Left renal cortex interstitium (tissue), 4 donors: ENCODE measurements at places on chromosomes 12 and 14.

DNA sequence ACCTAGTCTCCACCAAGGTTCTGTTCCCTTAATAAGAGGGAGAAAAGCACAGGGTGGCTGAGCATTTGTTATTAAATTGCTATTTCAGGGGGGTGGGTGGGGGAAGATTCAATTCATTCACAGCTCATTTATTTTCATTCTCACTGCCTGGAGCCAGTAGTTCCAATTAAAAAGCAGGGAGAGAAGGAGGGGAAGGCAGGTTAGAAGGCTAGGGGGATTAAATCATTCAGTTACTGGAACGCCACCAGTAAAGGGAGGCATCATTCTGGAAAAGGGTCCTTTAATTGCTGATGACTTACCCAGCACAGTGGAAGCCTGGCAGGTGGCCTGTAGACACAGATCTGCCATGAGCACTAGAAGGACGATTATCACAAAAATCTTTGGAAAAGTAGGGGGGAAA, 47.4 kb downstream of the NIN start:
- no peak for DNase-seq

DNA sequence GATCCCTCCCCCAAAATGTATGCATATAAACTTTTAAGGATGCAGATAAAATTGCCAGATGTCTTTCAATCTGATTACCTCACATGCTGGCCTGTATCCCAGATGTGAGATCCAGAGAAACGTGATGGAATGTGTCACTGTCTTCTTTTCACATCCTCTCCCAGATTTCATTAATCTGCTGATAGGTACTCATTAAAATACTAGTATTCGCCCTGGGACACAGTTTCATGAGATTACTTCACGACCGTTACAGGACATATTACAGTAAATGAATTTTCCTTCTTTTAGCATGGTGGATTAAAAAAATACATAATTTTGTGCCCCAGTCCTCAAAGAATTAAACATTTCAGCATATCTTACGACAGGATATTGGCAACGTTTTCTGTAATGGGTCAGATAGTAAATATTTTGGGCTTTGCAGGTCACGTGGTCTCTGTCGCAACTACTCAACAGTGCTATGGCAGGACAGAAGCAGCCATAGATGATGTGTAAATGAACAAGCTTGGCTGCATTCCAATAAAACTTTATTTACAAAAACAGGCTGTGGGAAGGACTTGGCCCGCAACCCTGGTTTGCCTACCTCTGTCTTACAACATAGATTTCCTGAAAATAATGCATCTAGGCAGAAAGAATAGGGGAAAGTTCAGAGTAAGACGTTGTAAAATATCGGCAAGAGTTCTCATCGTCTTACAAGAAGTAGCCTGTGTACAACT, 156.0 kb upstream of the DIO3 start:
- DNase-seq, result no peak

- no peak for DNase-seq
These were observed 324.4 kb downstream of the PDZRN4 start for GRCh38 chr12:41512497-41512896.

DNA sequence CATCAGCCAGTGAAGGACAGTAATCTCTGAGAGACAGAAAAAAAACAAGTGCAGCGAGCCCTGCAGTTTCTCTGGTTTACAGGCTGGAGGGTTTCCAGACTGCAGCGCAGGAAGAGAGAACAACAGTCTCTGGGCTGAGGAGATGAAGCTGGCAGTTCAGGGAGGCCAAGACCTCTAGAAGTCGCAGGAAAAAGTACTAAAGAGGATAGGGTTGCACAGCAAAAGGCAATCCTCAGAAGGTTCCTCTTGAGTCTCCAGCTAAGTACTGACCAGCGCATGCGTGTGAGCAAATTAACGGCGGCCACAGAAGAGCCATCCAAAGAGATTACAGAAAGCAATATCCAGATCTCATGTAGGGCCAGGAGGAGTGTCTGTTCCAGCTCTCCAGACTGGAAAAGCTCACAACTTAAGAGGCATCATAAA, 12.2 kb upstream of the CCDC60 start:
- DNase-seq, result no peak

GRCh38 chr12:105922670-105923102, 216.1 kb downstream of the NUAK1 start:
- DNase-seq, result no peak

DNA sequence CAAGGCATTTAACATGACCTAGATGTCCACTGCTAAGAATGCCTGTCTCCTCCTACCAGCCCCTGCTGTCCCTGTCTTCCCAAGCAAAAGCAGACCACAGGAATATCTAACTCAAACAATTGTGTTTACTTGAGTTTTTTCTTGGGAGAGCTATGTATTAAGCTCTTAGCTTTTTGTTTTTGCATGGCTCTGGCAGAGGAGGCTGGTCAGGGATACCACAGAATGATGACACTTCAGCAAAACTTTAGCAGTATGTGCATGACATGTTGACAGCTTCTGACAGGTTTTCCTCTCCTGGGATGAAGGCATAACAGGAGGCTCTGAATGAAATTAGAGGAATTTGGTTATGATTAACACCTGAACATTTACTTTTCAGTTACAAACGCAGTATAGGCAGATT, 6.9 kb downstream of the TMBIM6 start:
- DNase-seq, result no peak

DNA sequence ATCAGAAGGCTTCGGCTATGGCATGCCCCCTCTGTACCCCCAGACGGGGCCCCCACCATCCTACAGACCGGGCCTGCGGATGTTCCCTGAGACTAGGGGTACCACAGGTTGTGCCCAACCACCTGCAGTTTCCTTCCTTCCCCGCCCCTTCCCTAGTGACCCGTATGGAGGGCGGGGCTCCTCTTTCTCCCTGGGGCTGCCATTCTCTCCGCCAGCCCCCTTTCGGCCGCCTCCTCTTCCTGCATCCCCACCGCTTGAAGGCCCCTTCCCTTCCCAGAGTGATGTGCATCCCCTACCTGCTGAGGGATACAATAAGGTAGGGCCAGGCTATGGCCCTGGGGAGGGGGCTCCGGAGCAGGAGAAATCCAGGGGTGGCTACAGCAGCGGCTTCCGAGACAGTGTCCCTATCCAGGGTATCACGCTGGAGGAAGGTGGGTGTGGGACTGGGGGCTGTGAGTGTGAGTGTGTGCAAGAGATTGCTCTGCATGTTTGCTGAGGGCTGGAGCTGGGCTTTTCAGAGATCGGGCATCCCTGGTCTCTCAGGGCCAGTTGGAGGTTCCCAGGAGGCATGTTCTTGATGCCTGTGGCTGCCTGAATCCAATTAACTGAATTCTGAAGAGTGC, 8.6 kb downstream of the NFATC4 start:
- DNase-seq, result no peak

DNA sequence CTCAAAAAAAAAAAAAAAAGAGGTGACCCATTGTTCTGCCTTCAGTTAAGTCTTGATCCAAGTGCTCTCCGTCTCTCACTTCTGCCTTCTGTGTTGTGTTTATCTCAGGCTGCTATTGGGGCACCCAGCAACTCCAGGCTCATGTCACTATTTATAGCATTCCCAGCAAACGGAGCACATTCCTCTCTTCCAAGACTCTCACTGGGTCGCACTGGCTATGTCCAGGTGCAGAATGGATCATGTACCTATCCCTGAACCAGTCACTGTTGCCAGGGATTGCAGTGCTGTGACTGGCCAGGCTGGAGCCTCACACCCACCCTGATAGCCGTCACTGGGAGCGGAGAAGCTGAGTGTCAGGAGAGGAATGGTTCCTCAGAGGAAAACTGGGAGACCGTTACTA, 31.2 kb downstream of the RHOF start:
- DNase-seq, result no peak

- no peak for DNase-seq
These were observed 35.6 kb downstream of the SH2B3 start for GRCh38 chr12:111441107-111441928.

DNA sequence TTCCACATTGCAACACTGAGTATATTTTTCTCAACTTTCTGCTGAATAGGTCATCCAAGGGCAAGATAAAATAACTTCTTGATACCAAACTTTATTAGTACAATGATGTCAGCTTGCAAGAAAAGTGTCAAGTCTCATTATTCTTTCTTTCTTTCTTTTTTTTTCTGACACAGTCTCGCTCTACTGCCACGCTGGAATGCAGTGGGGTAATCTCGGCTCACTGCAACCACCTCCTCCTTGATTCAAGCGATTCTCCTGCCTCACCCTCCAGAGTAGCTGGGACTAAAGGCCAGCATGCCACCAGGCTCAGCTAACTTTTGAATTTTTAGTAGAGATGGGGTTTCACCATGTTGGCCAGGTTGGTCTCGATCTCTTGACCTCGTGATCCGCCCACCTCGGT, 523.4 kb downstream of the FSCB start:
- DNase-seq, result peak; percentile 3

- DNase-seq, result no peak
These were observed 2.4 kb downstream of the THTPA start for GRCh38 chr14:23558346-23559009.

DNA sequence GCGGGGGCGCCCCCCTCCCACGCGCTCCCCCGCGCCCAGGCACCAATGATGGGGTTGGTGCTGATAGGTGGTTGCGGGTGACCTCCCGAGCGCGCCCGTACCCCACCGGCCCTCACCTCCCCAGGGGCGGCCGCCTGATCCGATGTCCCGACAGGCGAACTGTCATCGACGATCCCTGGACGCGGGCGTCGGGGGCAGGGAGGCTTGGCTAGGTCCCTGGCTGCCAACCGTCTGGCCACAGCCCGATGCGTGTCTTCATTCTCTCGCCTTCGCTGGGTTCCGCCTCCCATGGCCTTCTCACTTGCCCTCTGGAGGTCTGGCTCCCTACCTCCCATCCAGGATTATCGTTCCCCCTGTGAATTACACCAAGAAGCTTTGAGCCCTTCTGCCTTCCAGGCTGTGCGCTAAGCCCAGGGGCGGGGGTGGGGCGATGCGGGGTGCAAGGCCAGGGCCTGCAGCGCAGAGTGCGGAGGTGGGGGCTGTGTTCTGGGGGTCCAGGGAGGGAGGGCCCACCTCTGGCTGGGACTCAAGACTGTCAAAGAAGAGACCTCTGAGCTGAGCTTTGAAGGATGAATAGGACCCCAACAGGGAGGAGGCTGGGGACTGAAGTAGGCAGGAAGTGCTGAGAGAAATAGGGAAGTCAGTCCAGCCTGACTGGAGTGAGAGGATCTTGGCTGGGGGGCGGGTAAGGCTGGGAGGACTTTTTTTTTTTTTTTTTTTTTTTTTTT, 7.7 kb upstream of the RACGAP1 start:
- DNase-seq, result no peak

GRCh38 chr14:95871531-95871930, 5.1 kb upstream of the TUNAR start:
- DNase-seq, result no peak

GRCh38 chr12:576615-577110, 86.6 kb downstream of the NINJ2 start:
- DNase-seq, result no peak

DNA sequence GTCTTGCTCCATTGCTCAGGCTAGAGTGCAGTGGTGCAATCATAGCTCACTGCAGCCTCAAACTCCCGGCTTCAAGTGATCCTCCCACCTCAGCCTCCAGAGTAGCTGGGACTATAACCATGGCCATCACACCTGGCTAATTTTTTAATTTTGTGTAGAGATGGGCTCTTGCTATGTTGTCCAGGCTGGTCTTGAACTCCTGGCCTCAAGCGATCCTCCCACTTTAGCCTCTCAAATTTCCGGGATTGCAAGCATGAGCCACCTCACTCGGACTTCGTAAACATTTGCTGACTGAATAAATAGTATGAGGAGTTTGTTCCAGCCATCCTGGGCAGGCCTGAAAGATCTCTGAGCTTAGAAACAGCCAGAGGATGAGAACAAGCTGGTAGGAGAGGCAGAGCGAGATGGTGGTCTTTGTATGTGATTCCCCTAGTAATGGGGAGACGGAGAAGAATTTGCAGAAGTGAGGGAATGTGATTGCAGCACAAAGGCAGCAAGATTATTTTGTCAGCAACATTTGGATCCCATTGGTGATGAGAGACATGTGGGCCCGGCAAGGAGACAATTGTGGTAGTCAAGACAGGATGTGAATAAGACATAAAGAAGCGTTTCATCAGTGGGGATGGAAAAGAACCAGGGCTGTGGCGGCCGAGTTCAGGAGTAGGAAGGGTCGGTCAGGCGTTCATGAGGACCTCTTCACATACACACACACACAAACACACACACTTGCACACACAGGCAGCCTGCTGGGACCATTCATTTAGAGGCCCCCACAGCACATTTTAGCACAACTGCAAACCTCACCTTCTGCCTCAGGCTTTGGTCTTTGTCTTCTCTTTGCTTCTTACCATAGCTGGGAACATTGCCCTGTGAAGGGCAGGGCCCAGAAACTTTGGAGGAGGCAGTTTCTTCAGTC, 155.5 kb downstream of the ZFP36L1 start:
- DNase-seq, result no peak

GRCh38 chr14:49280566-49280965, 305.6 kb downstream of the RPS29 start:
- no peak for DNase-seq

DNA sequence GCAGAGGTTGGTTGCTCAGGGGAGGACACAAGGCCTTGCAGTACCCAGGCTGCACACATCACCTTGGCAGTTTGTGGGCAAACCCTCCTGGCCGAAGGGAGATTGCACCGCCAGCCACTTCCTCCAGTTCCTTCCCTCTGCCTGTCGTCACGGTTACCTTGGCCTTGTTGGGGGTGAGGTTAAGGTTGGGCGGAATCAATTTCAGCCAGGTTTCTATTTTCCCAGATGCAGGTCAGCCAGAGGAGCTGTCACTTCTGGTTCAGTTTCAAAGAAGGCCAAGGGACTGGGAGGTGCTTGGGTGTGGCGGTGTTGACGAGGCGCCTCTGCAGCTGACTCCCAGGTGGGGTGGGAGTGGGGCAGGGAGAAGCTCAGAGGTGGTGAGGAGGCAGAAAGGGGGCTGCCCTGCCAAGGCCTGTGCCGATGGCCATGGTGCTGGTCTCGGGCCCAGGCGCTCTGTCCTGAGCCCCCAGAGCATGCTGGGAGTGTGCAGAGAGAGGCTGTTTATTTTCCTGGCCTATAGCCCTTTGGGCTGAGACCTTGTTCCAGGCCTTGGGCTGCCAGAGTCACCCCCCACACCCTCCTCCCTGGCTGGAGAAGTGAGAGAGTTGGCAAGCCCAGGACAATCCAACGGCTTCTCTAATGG, 31.4 kb downstream of the JDP2 start:
- no peak for DNase-seq

- DNase-seq, result no peak
These were observed 54.2 kb upstream of the RMST start for GRCh38 chr12:97408363-97408762.

GRCh38 chr12:16189849-16190248, 87.6 kb downstream of the SLC15A5 start:
- no peak for DNase-seq

DNA sequence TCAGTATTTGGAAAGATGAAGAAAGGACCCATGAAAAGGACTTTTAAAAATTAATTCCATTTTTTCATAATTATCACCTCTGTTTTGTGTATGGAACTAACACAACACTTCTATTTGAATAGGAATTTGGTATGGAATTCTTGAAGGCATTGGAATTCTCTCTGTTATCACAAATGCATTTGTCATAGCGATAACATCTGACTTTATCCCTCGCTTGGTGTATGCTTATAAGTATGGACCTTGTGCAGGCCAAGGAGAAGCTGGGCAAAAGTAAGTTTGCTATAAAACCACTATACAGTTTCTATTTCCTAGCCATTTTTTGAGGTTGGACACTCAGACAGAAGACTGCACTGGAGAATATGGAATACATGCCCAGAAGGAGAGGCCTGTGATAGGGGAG, 98.6 kb downstream of the SLC5A8 start:
- DNase-seq, result no peak
